ENCODE measurements at places on chromosomes 3 and 15.
A peak's percentile ranks its signal among the peaks of the same experiment; 100 is the strongest.

DNA sequence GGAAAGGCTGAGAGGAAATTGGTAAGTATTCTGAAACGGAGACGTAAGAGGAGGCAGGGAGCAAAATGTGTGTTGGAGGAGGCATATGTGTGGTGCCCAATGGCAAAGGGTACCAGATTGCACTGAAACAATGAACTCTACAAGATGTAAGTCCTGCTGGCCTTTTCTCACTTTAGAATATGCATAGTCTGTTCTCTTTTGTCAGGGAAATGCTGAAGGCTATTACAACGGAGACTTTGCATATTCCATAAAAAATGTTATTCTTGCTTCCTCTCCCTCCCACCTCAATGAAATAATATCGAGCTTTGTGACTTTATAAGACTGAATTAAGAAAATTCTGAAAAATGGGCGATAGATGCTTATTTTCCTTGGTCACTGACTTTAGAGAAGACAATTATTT, 85.9 kb downstream of the PEX5L start:
- DNase-seq, result no peak

DNA sequence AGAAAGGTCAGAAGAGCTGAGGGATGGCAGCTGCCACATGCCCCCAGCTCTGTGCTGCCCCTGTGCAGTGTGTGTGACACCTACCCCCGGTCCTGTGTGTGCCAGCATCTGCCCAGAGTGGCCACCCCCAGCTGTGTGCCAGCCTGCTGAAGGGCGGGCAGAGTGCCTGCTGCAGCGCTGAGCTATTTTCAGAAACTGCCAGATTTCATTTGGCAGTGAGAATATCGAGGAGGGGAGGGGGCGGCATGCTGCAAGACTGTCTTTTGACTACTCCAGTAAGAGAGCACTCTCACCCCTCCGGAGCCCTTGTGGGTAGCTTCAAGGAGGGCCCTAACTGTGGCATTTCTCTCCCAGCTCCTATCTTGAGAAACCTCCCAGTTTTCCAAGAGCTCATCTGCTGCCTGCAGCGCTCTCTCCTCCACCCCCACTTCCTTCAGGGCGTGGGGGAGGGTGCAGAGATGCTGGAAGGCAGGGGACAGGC, 25.2 kb upstream of the DOCK3 start:
- no peak for DNase-seq

- peak; percentile 19 for DNase-seq
Observed at GRCh38 chr3:44862226-44862637, 520 bp downstream of the TMEM42 start.

GRCh38 chr15:85742186-85742821, 52.4 kb downstream of the KLHL25 start:
- DNase-seq, result no peak

GRCh38 chr15:58240191-58240932, 102.2 kb downstream of the AQP9 start:
- no peak for DNase-seq

GRCh38 chr3:67647390-67647878, 7.0 kb downstream of the SUCLG2 start:
- no peak for DNase-seq

GRCh38 chr3:197428117-197428801, 127.5 kb downstream of the BDH1 start:
- DNase-seq, result no peak

GRCh38 chr3:4322635-4323034, 19.5 kb downstream of the SETMAR start:
- DNase-seq, result no peak

GRCh38 chr15:91967935-91968606, 114.6 kb downstream of the SLCO3A1 start:
- DNase-seq, result no peak

- DNase-seq, result no peak
Observed at GRCh38 chr15:37783290-37783689, 151.2 kb upstream of the TMCO5A start.

DNA sequence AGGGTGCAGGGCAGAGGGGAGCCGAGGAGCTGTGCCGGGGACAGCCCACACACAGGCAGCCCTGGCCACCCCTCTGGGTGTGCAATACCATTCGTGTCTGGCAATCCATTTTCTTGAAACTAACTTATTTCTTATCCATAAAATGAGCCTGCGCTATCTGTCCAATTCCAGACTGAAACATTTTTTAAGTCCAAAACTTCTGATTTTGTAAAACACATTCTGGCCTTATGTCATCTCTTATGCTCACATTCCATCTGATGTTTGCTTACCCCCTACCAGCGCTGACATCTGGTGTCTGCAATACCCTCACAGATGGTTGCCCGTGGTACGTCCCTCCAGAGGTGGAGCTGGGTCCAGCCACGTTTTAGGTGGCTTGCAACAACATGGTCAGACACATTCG, 31.8 kb downstream of the PCSK6 start:
- DNase-seq, result no peak

GRCh38 chr3:112366522-112366921, 33.6 kb downstream of the CD200 start:
- no peak for DNase-seq

- DNase-seq, result no peak
Observed at GRCh38 chr15:39202641-39203040, 378.2 kb upstream of the THBS1 start.

DNA sequence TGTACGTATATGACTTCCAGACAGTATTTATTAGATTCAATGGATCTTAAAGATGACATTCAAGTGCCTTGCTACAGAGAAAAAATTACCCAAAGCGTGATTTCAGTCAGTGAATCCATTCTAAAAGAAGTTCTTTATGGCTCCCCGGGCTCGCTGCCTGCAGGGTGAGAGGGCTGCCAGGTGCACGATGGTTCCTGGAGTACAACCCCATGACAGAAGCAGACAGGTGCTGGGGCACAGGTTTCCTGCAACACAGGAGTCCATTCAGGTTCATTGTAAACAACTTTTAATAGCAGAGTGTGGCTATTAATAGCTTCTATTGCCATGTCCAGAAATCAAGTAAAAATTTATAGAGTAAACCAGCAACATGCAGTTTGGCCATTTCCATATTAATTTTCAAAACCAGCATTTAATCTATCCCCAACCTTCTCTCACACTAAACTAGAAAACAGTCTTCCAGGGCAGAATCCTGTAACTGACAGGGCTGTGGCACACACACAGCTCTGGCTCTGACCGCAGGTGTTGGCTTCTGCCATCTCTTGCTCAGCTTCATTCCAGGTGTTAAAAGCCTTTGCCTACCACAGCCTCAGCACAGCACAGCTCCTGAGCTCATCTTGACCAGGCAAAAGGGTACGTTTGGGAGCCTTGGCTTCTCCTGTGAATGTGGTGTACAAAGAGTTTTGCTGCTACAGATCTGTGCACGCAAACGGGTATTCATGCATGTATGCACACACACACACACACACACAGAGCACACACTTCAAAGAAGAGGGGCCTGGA, 185.9 kb downstream of the MEX3B start:
- no peak for DNase-seq

GRCh38 chr3:178397836-178398235, 138.4 kb upstream of the KCNMB2 start:
- DNase-seq, result no peak

- no peak for DNase-seq
Observed at GRCh38 chr3:44173263-44173662, 68.4 kb upstream of the TOPAZ1 start.

GRCh38 chr15:44145495-44145894, 49.6 kb downstream of the FRMD5 start:
- DNase-seq, result no peak

- DNase-seq, result no peak
Observed at GRCh38 chr3:8555113-8555661, 53.6 kb downstream of the LMCD1 start.

DNA sequence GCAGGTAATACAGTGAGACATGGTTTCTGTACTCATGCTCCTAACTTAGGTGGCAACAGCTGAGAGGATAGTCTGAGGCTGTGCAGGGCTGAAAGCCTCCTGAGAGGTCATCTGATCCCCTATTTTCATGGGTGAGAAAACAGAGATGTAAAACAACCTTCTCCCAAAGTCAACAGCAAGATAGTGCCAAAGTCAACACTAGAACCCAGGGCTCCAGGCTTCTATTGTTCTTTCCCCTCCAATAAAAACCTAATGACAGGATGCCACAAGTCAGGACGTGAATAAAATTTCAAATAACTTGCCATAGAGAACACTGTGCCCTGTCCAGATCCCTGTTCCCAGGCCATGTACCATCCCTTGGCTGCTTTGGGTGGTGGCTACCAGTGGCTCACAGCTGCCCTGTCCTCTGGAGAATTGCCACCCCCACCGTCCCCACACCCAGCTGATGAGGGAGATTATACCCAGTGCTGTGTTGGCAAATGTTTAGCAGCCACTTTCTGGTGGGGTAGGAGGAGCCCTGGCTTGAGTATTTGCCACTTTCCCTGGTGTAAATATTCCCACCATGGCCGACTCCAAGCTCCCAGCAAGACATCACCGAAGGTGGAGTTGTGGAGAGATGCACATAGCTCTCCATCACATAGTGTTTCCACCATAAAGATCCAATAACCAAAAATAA, 54.8 kb downstream of the SRGAP3 start:
- DNase-seq, result no peak

DNA sequence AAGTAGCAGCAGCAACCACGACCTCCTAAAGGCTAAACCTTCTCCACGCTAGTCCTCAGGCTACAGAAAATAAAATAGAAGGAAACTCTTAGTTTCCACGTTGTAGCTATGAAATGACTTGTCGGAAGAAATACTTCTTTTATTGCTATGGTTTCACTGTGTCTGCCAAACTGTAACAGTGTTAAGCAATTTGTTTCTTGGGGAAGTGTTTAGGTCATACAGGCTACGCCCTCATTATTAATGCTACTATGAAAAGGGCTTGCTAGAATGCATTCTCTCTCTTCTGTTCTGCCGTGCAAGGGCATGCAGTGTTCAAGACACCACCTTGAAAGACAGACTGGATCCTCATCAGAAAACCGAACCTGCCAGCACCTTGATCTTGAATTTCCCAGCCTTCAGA, 462.7 kb downstream of the PLOD2 start:
- no peak for DNase-seq

DNA sequence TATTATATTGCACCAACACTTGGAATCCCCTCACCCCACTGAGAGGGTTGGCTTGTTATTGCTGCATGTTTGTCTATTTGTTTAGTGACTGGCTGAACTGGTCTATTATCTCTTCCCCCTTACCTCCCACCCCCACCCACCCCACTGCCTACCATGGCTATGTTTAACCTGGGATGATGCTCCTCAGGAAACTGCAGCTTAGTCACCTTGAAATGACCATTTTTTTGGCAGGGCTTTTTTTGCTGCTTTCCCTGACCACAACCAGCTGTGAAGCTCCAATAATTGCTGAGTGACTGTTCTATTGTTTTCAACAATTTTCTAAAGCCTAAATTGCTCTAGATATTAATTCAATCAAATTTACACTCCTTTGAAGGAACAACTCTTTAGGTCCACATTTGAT, 137.9 kb upstream of the CADM2 start:
- no peak for DNase-seq

DNA sequence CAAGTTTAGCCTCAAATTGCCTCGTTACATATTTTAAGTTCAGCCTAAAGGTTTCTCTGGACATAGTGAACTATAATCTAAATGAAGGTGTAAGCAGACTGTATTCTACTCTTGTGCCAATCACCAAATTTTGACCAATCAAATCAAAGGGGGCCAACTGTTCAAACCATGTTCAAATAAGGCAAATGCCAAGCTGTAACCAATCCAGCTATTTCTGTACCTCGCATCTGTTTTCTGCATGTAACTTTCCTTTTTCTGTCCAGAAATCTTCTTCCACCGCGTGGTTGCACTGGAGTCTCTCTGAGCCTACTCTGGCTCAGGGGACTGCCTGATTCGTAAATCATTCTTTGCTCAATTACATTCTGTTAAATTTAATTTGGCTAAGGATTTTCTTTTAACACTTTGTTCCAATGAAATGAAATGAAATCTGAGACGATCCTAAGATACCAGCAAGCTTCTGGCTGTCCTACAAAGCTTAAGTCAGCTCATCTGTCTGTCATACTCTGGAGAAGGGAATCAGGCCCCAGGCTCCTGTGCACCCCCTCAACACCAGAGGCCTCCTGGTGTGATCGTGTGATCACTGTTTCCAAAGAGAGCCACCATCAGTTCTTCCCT, 53.2 kb upstream of the ZNF148 start:
- DNase-seq, result no peak

DNA sequence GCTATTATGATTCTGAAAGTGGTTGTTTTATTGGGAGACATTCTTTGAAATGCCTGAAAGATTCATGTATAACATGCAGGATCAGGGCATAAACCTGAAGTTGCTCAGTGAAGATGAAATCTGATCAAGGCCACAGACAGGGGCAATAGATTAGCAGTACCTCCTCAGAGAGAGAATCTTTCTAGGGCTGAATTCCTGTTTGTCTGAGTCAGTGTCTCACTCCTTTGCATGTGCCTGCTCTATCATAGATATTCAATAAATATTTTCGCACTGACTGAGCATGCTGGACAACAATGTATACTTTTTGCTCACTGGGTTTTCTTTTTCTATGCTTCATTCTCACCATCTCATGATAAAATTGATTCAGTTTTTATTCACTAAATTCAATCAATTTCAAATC, 49.8 kb upstream of the PFN2 start:
- no peak for DNase-seq

DNA sequence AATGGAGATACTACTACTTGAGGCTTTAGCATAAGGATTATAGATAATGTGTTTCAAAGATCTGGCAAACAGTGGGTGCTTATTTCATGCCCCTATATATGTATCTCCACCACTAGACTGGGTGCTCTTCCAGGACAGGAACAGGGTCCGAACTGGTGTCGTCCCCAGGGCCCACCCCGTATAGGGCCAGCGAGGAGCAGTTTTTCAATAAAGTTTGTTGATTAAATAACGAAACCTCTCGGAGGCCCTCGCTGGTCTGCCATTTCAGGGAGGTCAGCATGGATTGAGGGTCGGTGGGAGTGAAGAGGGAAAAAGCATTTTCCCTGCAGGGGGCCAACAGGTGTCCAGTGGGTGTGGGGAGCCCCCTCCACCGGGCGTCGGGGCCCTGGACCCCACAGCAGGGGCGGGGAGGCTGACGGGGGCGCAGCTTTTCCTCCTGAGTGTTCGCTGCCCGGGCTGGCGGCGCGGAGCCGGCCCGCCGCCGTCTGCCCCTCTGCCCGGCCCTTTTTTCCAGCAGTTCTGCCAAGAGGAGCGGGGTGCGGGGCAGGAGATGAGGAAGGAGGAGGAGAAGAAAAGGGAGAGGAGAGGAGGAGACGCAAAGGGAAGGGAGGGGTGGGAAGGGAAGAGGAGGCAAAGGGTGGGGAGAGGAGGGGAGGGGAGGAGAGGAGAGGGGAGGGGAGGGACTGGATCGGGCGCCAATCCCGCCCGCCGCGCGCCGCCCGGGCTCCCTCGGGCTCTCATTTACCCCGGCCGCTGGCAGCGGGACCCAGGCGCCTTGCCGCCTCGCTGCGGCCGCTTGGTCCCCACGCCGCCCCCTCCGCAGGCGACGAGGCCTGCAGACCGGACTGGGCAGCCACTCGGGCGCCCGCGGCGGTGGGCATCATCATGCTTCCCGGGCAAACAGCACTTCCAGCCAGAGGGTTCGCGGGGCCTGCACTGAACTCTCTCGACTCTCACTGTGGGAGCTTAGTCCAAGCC, 66.3 kb downstream of the ISG20 start:
- DNase-seq, result peak; percentile 36
